CD8-positive, alpha-beta T cell (primary cell): ENCODE measurements at places on chromosomes 4 and X. TPM values are rescaled to one million over a fixed set of nuclear protein-coding genes. Genes with fewer than 3 reads are reported as not detected.

Gene GRIA3
- not detected for total RNA-seq

Gene RAB33B
- total RNA-seq, result 22.0 TPM

Gene EPGN
- not detected for total RNA-seq

Gene OFD1
- 49.2 TPM for total RNA-seq

Gene TSC22D3
- 1,785 TPM for total RNA-seq

Gene CD40LG
- total RNA-seq, result 1.2 TPM

Gene BMPR1B
- total RNA-seq, result not detected

Gene CHRDL1
- total RNA-seq, result not detected

Gene AFF2
- 1.9 TPM for total RNA-seq
